ENCODE measurements at places on chromosomes 13 and 19.

- peak; percentile 68 for DNase-seq
Measured at GRCh38 chr19:49895566-49896297, 955 bp downstream of the IL4I1 start.

DNA sequence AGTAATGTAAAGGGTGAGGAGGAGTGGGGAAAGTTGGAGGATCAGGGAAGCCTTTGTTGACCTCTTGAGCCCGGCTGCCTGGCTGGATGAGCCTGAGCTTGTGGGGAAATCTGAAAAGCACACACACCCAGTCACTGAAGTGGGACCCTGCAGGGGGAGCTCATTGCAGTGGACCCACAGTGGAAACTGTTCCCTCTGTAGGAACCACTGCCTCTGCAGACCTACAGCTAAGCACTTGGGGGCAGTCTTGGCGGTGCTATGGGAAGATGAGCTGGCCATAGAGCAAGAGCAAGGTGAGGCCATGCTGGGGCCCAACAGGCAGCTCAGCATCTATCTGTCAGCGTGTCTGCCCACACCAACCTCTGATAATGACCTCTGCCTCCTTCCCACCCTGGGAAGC is 294.8 kb downstream of the TSHZ3 start:
- DNase-seq = no peak

- no peak for DNase-seq
Measured at GRCh38 chr13:48123812-48124211, 28.9 kb upstream of the MED4 start.

GRCh38 chr19:49855676-49856573 is 5.0 kb downstream of the PTOV1 start:
- DNase-seq = no peak

DNA sequence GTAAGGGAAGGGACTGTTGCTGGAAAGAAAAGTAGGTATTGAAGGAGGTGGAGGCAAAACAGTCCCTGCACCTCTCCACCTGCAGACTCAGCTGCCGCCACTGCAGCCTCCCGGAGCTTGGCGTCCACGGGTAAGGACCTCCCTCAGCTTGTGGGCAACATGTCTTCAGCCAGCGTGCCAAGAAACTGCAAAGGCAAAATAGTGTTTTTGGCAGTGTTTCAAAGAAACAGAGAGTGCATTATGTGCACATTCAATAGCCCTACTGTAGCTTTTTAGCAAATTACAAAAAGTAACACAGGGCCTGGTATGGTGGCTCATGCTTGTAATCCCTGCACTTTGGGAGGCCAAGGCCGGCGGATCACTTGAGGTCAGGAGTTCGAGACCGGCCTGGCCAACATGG is 57.4 kb downstream of the ATP11A start:
- DNase-seq = no peak

DNA sequence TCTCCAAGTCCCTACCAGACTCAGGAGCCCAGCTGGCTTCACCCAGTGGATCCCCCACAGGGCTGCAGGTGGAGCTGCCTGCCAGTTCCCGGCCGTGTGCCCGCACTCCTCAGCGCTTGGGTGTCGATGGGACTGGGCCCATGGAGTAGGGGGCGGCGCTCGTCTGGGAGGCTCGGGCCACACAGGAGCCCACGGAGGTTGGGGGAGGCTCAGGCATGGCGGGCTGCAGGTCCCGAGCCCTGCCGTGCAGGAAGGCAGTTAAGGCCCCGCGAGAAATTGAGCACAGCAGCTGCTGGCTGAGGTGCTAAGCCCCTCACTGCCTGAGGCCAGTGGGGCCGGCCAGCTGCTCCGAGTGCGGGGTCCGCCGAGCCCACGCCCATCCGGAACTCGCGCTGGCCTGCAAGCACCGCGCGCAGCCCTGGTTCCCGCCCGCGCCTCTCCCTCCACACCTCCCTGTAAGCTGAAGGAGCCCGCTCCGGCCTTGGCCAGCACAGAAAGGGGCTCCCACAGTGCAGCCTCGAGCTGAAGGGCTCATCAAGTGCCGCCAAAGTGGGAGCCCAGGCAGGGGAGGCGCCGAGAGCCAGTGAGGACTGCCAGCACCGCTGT is 1771.1 kb downstream of the OLFM4 start:
- no peak for DNase-seq

DNA sequence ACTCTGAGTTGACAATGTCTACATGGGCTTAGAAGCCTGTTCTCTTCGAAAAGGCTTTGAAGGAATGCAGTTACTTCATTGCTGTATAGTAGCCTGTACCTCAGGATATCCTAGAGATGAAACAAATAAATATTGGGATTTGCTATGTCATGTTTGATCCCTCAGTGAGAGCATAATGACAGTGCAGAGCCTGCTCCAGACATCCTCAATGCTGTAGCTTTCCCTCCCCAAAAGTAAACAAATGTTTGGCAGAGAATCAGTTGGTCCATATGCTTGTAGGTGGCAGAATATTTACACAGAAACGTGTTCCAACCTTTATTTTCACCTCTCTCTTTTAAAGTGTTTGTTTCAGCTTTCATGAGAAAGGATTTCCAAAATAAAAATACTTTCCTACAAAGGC is 515.3 kb upstream of the SGCG start:
- no peak for DNase-seq

DNA sequence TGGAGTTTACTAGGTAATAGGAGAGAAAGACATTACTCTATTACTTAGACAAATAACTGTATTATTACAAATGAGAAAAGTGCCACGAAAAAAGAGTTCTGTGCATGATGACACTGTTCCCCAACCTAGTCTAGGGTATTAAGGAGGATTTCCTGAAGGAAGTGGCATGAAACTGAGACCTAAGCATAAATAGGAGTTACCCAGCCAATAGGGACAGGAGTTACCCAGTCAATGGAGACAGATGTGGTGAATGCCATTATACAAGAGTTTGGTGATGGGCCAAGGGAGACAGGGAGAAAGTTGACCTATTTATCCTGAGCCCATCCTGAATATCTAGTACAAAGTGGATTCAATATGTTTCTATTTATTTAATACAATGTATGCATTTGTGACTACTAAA is 65.4 kb downstream of the KL start:
- no peak for DNase-seq

DNA sequence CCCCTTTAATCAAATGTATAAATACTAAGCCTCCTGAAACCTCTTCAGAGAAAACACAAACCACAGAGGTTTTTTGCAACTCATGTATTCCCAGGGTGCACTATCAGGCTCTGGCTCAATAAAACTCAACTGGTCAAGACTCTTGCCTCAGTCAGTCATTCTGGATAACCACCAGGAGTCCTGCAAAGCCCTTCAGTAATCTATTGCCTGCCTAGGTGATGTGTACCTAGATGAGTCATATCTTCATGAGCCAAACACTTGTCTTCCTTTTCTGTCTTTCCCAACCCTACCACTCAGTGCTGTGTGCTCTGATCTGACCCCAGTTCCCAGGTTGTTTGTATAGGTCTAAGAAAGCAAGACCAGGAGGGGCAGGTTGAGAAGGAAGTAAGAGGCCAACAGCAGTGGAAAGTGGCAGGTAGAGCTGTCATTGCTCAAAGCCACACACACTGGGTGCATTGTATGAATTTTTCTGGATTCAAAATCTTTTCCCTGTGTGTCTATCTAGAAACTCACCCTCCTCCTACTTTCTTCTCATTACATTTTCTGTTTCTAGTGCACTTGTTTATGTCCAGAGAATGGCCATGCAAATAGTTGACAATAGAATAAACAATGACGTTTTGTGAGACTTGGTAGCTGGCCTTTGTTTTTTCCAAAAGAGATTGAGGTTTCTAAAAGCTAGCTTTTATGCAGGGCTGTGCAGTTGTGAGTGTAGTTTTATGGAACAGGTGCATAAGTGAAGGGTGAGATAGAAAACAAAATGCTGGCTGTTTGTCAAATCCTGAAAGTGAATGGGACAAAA is 48.1 kb downstream of the PSG1 start:
- DNase-seq = no peak

GRCh38 chr13:89082623-89083022 is 1411.5 kb downstream of the SLITRK5 start:
- no peak for DNase-seq

- no peak for DNase-seq
Measured at GRCh38 chr19:8457209-8457608, 12.4 kb downstream of the HNRNPM start.

DNA sequence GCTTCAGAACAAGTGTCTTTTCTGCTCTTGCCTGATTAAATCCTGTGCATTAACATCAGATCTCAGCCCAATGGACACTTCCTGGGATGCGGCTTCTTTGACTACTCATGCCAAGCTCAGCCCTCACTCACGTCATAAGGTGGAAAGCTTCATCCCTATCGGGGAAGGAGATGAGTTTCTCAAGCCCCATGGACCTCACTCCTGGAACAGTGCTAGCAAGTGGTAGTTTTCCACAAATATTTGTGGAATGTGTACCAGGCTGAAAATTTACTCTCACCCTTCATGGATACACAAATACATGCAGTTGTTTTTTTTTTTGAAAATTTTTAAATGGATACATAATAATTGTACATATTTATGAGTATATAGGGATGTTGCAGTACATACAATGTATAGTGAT is 34.6 kb upstream of the FARP1 start:
- DNase-seq = no peak

GRCh38 chr13:75173457-75174356 is 308.3 kb downstream of the TBC1D4 start:
- DNase-seq = no peak

GRCh38 chr13:51726446-51727193 is 77.3 kb downstream of the DHRS12 start:
- no peak for DNase-seq

GRCh38 chr13:44385847-44386246 is 12.2 kb downstream of the SERP2 start:
- DNase-seq = no peak

- DNase-seq = no peak
Measured at GRCh38 chr13:73661687-73662425, 472.3 kb downstream of the KLF12 start.

DNA sequence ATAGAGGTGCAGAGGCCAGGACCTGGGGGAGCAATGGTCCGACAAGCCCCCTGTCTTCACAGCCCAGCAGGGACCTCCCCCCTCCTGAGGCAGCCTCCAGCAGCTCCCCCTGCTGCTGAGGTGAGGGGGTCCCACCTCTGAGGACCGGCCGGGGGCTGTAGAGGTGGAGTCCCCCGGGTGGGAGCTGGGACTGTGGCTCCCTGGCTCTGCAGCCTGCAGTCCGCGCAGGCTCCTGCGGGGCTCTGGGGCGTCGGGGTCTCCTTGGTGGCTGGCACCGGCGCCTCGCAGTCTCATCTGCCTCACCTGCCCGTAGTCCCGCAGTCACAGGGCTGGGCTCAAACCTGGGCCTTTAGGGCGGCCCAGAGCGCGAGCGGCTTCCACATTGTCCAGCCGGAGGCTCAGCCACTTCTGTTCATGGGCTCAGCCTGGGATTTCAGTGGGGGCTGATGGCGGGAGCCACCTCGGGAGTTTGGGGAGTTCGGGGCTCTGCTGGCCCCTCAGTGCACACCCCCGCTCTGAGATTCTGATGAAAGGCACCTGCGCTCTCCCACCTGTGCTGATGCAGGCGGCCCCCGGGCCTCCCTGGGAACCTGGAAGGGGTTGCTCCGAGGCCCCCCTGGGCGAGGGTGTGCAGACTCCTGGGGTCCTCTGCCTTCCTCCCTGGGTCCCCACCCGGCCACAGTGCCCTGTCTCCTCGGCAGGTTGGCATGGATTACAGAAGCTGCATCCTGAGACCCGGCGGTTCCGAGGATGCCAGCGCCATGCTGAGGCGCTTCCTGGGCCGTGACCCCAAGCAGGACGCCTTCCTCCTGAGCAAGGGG is 7.0 kb upstream of the ZNF554 start:
- DNase-seq = peak; percentile 34

GRCh38 chr19:38879400-38879751 is 1.3 kb upstream of the RINL start:
- no peak for DNase-seq

GRCh38 chr13:50714891-50715290 is 128.6 kb downstream of the DLEU7 start:
- no peak for DNase-seq

GRCh38 chr19:37933937-37934358 is 26.9 kb downstream of the SIPA1L3 start:
- no peak for DNase-seq

GRCh38 chr13:73412933-73413332 is 354.1 kb downstream of the KLF5 start:
- DNase-seq = no peak

GRCh38 chr13:56314765-56315164 is 826.0 kb upstream of the PRR20A start:
- no peak for DNase-seq

GRCh38 chr13:96481482-96481881 is 391.6 kb downstream of the HS6ST3 start:
- DNase-seq = no peak

- DNase-seq = no peak
Measured at GRCh38 chr13:52034616-52035226, 10.2 kb downstream of the UTP14C start.

DNA sequence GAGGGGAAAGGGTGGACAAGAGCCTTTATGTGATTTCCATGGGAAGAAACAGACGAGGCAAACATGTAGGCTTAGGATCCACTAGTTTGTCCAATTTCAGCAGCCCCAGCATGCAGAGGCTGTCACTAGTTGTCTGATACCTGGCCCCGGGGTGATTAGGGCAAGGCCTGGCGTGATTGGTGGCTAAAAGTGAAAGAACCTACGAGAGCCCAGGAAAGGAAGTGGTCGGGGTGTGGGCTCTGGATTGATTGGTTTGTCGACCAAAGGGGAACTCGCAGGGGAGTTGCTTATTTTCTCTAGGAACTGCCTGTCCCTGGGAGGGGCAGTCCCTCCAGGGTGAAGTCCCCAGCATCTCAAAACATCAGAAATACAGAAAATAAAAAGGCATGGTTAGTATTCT is 64.2 kb upstream of the UQCRFS1 start:
- peak; percentile 42 for DNase-seq

DNA sequence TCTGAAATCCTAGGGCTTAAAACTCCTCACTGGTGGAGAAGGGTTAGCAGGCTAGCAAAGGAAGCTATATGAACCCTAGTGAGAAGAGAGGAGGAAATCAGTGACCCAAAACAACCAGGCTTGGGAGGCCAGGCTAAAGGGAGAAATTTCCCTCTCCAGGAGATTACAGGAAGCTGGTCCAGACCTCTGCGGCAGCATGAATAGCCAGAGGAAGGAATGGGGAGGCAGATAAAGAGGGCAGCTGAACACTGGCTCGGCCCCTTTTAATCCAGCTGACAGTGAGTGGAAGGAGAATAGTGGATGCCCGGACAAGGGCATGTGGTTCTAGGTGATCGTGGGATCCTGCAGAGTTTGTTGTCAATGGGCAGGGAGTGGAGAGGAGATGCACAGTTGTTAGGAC is 130.6 kb downstream of the COG6 start:
- DNase-seq = no peak

- no peak for DNase-seq
Measured at GRCh38 chr19:49499030-49499670, 2.9 kb downstream of the RPS11 start.

DNA sequence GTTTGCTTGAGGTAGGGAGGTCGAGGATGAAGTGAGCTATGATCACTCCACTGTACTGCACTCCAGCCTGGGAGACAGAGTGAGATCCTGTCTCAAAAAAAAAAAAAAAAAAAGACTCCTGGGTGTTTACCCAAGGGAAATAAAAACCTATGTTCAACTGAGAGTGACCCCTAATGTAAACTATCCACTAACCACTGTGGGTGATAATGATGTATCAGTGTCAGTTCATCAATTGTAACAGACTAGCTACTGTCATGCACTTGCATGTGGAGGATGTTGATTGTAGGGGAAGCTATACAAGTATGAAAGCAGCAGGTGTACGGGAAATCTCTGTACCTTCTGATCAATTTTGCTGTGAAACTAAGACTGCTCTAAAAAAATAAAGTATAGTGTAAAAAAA is 2.6 kb upstream of the CIB3 start:
- DNase-seq = peak; percentile 46

- no peak for DNase-seq
Measured at GRCh38 chr13:32022311-32022710, 9.3 kb upstream of the FRY start.

- no peak for DNase-seq
Measured at GRCh38 chr13:94400874-94401273, 78.6 kb downstream of the DCT start.
